AG09319 (cell line): ENCODE measurements at places on chromosomes 6 and 20.

DNA sequence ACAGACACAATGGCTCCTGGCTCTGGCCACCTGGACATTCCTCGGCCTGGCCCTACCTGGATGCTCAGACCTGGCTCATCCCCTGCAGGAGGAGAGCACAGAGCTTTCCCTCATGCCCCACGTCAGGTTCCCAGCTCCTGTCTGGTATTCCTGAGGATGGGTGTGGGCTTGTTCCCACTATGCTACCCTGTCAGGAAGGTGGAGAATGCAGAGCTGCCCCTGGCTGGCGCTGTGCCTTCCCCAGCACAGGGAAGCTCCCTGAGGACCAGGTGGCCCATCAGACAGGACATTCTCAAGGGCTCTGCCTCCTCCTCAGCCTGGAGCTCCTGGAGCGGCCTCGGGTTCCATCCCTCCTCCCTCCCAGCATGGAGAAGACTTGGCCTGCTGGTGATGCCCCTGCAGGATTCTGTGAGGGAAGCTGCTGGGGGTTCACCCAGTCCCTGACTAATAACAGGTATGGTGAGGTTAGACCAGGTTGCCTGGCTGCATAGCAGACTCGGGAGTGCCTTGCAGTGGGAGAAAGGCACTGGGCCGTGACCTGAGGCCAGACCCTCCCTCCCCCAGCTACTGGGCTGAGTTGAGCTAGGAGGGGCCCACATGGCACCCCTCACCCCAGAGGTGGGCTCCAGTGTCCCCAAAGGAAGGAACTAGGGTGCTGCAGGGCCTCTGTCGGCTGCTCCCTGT, 156.0 kb upstream of the MLN start:
- DNase-seq, result no peak

- no peak for DNase-seq
Measured at GRCh38 chr6:10641528-10641927, 52.9 kb downstream of the C6orf52 start.

DNA sequence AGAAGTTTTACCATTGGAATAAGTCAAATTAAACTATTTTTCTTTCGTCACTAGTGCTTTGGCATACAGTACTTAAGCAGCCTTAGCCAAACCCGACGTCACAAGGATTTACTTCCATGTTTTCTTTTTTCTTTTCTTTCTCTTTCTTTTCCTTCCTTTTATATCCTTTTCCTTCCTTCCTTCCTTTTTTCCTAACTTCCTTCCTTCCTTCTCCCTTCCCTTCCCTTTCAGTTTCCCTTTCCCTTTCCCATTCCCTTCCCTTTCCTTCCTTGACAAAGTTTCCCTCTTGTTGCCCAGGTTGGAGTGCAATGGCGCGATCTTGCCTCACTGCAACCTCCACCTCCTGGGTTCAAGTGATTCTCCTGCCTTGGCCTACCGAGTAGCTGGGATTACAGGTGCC, 9.9 kb downstream of the ULBP3 start:
- DNase-seq, result no peak

DNA sequence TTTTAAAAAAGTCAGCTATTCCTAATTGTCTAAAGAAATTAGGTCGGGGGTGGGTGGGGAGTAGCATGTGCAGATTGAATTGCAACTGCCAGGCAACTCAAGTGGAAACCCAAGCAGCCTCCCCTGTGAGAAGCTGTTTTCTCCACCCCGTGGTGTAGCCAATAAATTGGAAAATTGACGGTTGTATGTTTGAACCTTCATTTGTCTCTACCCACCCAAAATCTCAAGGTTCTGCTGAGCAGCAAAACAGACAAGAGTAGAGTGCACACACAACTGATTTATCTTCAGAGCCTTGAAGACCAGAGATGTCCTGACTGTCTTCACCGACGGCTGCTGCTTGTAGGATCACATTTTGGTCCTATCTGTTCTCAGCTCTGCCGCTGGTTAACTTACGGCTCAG, 88.5 kb downstream of the DTD1 start:
- DNase-seq, result no peak

DNA sequence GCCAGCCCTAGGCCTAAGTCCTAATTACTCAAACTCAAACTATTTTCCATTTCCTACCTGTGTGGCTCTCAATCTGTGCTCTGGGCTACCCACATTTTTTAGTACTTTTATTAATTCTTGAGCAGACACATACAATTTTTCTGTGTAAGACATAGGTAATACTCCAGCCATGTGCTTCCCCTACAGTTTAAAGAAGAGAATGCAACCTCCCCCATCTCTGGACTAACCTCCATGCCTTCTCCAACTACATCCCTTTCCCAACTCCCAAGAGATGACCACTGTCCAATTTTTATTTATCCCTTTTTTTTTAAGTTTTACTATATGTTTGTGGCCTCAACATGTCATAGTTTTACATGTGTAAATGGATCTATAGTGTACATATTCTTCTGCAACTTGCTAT, 5.8 kb downstream of the HMGN4 start:
- no peak for DNase-seq

DNA sequence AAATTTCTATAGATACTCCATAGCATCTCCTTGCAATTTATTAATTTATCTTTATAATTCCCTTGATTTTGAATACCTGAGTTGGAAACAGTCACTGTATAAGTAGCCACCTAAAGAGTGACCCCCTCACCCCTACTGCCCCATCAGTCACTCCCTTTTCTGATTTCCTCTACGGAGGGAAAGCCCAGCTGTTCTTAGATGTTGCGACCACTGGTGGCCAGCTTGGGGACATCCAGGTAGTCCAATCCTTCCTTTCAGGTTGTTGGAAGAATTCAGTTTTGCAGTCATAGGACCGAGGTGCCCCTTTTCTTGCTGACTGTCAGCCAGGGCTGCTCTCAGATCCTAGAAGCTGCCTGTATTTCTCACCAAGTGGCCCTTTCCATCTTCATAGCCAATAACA, 87.8 kb downstream of the BMP6 start:
- no peak for DNase-seq

DNA sequence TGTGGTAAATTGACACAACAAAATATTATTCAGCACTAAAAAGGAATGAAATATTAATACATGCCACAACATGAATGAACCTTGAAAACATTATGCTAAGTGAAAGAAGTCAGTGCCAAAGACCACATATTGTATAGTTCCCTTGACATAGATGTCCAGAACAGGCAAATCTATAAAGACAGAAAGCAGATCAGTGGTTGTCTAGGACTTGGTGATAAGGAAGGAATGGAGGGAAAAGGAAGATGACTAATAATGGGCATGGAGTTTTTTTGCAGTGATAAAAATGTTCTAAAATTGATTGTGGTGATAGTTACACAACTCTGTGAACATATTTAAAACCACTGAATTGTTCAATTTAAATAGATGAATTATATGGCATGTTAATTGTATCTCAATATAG, 32.5 kb downstream of the TBX18 start:
- DNase-seq, result no peak

DNA sequence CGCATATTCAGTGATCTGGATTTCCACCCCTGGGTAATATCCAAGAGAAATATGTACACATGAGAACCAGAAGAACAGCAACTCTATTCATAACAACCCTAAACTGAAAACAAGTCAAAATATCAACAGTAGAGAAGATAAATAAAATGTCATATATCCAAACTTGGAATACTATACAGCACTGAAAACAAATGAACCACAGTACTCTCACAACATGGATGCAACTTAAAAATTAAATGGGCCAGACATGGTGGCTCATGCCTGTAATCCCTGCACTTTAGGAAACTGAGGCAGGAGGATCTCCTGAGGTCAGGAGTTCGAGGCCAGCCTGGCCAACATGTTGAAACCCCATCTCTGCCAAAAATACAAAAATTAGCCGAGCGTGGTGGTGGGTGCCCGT, 16.5 kb upstream of the ATXN1 start:
- no peak for DNase-seq

DNA sequence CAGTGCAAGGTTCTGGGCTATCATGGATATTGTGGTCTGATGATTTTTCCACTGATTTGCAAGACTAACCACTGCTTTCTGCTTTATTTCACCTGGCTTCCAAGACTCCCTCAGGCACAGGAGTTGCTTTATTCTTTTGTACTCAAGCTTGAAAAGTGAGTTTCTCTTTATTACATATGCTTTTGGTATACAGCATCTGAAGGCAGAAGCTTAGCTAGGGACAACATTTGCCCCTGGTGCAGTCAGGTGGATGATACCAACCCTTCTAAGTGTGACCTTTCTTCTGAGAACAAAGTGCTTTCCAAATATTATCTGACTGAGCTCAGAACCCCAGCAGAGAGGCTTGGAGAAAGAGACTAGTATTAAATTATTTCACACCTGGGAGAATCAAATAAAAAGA, 94.0 kb upstream of the PHACTR1 start:
- no peak for DNase-seq
